ENCODE measurements at places on chromosomes 2 and 18.

GRCh38 chr2:67108231-67108630, 288.9 kb upstream of the ETAA1 start:
- no peak for DNase-seq

GRCh38 chr2:33238111-33238510, 238.3 kb upstream of the RASGRP3 start:
- no peak for DNase-seq

- no peak for DNase-seq
Observed at GRCh38 chr2:72915320-72915906, 1.9 kb upstream of the EMX1 start.

- no peak for DNase-seq
Observed at GRCh38 chr2:241813644-241814392, 4.8 kb downstream of the NEU4 start.

DNA sequence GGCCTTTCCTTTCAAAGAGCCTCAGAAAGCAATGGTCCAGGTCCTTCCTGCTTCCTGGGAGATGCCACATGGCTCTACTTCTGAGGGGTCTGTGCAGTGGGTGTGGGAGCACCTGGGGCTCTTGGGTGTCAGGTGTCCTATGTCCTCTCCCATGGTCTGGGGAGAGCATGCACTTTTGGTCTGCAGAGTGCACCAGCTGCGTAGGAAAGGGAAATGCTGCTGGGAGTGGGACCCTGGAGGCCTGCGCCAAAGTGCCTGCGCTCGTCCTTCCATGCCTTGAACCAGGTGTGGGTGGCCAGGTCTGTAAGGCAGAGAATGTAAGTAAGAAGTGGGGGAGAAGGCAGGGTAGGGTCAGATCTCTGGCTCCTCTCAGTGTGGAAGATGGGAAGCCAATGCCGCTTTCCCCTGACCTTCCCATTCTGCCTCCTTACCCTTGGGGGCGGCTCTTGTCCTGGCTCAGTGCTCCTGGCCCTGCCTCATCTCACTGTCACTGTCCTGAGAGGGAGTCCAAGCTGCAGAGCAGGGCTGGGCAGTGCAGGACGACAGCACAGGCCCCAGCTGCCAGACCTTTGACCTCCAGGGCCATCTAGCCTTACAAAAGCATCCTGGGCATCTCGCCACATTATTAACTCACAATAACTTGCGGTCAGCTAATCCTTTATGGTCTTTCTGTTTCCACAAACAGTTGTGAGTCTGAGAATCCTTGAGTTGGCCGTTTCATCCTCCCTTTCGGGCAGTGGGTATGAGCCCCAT, 6.6 kb upstream of the PROM2 start:
- DNase-seq, result no peak

- no peak for DNase-seq
Observed at GRCh38 chr2:136107051-136108033, 10.6 kb downstream of the CXCR4 start.

GRCh38 chr18:62425465-62426190, 97.2 kb upstream of the ZCCHC2 start:
- no peak for DNase-seq

GRCh38 chr2:42961385-42961811, 169.0 kb upstream of the HAAO start:
- no peak for DNase-seq

- DNase-seq, result no peak
Observed at GRCh38 chr2:121293450-121294325, 8.7 kb upstream of the TFCP2L1 start.

DNA sequence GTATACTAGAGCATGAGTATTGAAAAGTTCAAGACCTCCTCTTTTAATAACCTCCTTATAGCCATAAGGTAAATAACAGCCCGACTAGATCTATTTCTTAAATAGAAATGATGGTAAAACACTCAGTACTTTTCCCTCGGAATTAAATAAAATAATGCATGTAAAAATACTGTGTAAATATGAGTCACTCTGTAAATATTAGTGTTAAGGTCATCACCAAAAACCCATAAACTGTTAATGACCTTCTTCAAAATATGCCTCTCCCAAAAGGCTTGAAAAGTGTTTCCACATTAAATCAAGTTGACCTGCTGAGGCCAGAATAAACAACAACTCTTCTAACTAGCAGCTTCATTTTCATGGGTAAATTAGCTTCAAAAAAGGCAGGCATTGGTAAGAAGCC, 25.3 kb upstream of the BZW1 start:
- no peak for DNase-seq

DNA sequence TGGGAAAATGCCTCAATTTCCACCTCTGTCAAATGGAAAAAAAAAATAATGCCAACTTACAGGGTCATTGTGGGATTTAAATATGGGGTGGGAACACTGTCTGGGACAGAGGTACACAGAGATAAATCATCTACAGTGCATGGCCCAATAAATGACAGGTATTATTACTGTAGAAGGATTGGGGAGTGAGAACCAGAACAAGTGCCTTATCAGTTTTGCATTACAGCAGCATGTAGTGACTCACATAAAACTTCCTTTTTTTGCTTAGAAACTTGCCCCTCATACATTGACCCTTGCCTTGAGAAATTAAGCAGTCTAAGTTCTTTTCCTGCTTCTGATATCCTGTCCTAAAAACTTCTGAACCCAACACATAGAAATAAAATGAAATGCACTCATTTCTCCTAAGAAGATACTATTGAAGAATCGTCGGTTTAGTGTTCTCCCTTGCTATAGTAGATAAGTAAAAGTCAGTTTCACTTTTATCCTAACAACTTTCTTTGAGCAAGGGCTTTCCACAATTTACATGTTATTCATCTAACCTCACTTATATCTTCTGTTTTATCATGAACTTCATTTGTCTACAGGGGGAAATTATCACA, 121.0 kb upstream of the HAAO start:
- no peak for DNase-seq

DNA sequence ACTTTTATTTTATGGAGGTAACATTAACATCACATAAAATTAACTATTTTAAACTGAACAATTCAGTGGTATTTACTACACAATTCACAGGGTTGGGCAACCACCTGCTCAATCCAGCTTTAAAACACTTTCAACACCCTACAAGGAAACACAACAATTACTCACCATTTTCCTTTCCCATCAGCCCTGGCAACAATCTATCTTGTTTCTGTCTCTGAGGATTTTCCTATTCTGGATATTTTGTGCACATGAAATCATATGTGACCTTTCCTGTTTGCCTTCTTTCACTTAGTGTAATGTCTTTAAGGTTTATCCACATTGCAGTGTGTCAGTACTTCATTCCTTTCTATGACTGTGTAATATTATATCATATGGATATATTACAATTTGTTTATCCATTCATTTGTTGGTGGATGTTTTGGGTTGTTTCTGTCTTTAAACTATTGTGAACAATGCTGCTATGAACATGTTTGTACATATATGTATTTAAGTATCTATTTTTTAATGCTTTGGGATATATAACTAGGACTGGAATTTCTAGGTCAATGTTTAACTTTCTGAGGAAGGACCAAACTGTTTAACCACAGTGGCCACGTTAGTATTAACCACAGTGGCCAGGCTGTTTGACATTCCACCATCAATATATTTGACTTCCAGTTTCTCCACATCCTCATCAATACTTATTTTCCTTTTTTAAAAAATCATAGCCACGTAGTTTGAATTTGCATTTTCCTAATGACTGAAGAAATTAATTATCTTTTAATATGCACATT, 72.4 kb upstream of the KIF5C start:
- no peak for DNase-seq

GRCh38 chr18:36653141-36653869, 175.5 kb downstream of the TPGS2 start:
- DNase-seq, result no peak

Measured in stimulated activated CD8-positive, alpha-beta memory T cell treated with anti-CD3 and anti-CD28 coated beads, Interleukin-7, amount 100 ng/mL, for 1 hour (primary cell).